ENCODE measurements at places on chromosomes 6 and 20.

- no peak for DNase-seq
These were observed 2.3 kb downstream of the SLPI start for GRCh38 chr20:45251884-45252560.

- no peak for DNase-seq
These were observed 36.6 kb upstream of the ADTRP start for GRCh38 chr6:11815231-11815630.

GRCh38 chr20:22282696-22283095 is 301.7 kb downstream of the FOXA2 start:
- no peak for DNase-seq

DNA sequence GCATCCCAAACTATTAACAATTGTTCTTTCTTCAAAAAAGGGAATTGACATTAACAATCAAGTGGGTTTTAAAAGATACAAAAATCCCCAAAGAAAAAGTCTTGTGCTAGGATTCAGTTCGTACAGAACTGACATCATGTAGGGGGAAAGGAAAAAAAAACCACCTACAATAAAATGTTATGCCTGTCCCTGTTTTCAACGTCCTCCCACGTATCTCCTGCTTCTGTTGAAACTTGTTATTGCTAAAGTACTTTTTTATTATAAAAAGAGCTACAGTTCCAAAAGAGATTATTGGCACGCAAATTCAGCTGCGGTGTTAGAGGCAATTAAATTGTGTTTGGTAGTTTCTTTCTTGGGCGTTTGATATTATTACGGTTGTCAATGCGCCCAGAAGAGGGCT is 102.8 kb upstream of the PHACTR1 start:
- no peak for DNase-seq

DNA sequence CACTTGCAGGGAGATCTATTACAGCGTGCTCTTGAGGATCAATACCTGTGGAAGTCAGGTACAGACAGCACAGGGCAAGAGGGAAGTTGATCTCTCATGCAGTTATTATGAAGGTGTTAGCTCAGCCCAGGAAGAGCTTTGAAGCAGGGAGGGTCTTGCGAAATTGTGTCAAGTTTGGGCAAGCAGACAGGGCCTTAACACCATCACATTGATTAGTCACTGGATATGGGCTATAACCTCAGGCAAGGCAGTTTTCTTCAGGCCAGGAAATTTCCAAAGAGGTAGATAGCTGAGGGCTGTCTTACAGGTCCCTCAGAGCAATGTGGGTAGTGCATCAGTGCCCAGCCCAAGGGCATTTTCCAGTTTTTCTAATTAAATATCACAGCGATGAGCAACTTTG is 643.8 kb downstream of the DHX35 start:
- DNase-seq: no peak

GRCh38 chr20:58094698-58095097 is 133.8 kb downstream of the ANKRD60 start:
- DNase-seq: no peak

DNA sequence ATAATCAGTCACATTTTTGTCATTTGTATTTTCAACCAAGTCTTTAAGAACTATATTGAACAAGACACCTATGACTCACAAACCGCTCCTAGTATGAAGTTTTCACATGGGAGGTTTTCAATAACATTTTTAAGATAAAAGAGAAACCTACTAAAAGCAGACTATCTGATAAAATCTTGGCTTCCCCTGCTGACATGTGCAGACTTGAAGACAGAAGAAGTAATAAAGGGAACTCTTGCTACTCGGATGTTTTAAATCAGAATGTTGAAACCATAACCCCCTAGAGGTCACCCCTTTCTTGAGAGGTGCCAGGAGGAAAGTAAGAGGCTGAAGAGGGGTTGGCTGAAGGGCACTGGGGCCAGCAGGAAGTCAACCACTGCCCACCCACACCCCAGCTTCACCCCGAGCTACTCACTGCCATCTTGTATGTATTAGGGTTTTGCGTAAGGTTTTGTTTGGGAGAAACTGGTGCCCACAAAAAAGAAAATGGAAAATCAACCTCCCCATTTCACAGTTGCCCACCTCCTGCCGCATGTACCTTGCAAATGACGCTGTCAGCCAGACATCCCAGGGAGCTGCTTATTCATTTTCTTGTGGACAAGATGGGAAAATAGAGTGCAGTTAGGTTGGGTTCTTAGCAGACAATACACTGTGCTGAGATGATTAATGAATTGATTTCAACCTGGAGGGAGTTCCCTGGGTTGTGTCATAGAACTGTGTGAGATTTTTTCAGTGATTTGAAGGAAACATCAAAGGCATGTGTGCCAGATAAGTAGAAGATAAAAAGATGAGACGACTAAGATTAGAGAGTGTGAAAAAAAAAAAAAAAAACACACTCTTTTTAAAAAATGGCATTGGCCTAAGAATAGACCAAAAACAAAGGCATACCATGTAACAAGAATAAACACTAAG is 83.2 kb upstream of the TAB2 start:
- DNase-seq: no peak

DNA sequence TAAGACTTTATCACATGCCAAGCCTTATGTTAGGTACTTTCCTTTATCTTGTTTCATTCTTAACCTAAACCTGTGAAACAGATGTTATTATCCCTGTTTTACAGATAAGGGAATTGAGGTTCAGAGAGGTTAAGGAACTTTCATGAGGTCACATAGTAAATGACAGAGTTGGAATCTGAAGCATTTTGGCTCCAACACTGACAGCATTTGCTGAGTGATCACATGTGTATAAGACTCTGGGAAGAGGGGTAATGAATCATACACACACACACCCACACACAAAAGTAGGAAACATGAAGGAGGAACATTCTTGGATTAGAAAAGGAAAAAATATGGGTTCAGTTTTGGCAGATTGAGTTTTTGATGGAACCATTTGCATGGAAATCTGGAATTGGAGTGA is 212.5 kb downstream of the GJA1 start:
- DNase-seq: no peak

DNA sequence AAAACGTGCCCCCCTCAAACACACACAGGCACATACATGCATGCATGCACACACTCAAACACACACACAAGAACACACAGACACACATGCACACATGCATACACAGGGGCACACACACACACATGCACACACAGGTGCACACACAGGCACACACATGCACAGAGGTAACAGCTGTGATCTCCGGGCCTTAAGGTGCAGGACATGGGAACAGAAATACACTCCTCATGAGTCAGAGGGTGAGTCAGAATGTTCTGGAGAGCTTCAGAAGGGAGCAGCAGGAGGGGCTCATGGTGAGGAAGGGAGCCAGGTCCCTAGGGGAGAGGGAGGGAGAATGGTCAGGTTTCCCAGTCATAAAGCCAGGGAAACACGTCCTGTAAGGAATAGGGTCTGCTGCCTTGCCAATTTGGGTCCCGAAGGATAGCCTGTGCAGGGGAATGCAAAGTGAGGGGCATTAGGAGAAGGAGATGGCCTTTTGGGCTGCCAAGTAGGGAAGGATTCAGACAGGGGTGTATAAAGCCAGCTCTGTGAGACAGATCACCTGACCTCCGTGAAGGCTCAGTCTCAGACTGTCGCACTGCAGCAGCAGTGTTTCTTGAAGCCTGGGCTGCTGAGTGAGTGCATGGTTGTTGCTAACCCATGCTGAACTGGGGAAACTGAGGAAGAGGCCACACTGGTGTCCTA is 123.9 kb downstream of the MAFB start:
- DNase-seq: no peak

GRCh38 chr6:33202799-33203198 is 1.7 kb upstream of the HSD17B8 start:
- no peak for DNase-seq

- DNase-seq: no peak
These were observed 68.5 kb upstream of the NFATC2 start for GRCh38 chr20:51610761-51611624.

GRCh38 chr6:48068278-48069251 is 42.4 kb downstream of the PTCHD4 start:
- DNase-seq: no peak

DNA sequence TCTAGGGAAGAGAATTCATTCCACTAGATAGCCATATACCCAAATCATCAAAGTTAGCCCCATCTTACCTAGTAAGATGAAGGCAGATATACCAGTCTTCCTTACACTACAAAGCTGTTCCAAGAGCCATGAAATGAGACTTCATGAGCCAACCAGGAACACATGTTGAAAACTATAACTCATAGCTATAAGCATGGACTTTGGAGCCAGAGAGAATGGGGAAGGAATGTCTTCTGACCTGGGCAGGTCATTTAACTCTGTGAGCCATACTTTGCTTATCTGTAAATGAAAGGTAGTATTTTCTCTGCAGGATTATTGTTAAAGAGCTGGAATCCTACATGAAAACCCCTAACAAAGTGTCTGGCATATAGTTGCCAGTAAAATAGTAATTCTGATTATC is 27.3 kb downstream of the ADGRF5 start:
- DNase-seq: no peak

DNA sequence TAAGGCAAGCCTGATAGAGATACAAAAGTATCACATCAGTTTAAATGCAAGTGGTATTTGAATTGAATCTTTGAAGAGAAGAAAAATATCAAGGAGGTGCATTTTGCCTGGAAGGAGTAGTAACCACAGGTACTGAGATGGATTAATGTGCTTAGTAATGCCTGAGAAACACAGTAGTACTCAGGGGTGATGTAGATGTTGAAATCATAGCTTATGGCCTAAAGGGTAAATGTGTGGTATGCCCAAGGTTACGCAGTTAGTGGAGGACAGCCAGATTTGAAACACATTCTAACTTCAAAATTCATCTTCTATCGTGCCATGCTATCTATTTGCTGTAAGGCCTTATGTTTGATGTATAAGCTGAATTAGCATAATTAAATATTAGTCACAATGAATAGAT is 55.9 kb downstream of the STXBP5 start:
- DNase-seq: no peak

DNA sequence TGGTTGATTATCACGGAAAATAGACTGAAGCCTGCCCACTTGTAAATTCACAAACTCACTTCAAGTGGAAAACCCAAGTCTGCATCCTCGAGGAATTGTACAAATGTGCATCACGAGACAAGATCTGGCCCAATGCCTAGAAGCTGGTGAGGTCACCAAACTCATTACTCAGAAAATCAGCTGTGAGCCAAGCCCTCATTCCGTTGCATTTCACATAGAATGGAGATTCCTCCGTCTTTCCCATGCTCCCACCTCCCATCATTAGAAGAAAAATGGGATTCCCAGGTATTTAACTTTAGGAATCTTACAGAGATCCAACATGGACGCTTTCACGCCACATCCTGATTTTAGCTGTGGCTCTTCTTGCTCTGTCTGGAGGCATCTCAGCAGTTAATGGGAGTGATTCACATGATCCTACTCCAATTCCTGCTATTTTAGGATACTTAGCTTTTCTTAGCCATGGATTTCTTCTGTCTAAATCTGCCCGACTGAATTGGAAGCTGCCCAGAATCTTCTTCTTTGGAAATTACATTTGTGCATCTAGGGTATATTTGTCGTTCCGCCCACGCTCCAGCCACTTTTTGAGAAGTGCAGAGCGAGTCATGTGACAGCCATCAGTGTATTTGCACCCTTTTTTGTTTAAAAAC is 68.7 kb upstream of the STMND1 start:
- DNase-seq: no peak

- DNase-seq: no peak
These were observed 47.8 kb downstream of the ELOVL5 start for GRCh38 chr6:53300656-53301551.

DNA sequence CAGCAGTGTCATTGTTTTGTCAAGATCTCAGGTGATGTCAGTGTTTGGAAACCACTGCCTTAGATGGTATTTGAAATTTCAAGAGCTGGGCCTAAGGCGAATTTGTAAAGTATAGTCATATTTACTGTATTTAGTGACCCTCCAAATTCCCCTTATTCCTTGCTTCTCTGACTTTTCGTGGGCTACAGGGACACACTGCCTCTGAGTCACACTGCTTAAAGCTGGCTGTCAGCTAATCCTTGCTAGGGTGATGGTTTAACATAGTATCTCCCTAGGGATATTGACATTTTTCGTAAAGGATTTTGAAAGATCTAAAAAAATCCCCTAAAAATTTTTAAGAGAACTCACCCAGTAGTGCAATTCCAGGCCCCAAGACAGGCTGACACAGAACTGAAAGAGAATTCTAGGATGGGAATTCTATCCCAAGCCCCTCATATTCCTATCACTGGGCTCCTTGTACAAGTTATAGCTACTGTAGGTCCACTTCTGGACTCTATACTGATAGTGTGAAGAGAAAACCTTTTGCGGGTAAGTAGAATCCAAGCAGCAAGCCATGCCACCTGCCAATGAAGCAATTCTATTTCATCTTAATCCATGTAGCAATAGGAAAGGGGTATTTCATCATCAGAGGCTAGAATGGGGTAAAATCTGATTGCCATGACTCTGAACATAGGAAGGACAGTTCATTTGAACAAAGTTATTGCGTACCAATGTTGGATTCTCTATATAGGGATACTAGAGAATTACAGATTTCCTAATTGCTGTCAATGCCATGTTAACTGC is 4.3 kb downstream of the BMP6 start:
- no peak for DNase-seq

GRCh38 chr6:166949528-166950442 is 6.6 kb downstream of the RNASET2 start:
- DNase-seq: no peak

DNA sequence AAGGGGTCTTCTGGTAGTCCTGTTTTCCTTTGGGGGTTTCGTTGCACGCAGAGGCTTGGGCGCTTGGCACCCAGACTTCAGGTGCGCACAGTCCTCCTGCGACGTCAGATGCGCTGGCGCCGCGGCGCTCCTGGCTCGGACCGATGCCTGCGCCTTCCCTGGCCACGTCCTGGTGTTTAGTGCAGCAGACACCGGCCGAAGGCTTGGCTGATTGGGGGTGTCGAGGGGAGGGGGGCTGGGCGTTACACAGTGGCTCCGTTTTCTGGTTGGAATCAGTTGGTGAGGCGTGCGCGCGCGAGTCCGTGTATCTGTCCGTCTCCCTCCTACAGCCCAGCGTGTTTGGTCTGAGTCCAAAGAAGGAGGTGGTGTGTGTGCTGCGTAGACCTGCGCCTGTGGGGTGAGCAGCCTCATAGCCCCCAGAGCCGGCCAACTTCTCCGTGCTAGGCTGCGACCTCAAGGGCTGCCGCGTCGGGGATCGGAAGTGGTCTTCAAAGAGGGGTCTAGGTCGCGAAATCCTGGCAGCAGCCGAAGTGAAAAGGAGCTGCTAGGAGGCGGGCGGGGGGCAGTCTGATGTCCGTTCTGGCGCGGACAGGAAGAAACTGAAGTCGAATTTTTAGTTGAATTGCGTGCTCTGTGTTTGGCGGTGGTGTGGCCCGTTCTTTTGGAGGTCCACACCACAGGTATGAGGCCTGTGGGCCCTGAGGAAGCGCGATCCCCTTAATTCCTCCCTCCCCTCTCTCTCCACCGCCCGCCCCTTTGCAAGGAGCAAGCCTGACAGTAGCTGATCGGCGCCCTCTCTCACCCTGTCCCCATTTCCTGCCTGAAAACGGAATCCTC is 1.5 kb downstream of the SYNDIG1 start:
- no peak for DNase-seq

GRCh38 chr6:106066989-106067388 is 19.1 kb upstream of the PRDM1 start:
- no peak for DNase-seq
